Liver (tissue), 10 donors: ENCODE measurements at places on chromosomes 12 and 14. TPM values are rescaled to one million over a fixed set of nuclear protein-coding genes. Genes with fewer than 3 reads are reported as not detected.

GRCh38 chr12:121279507-121279915 is 17.0 kb downstream of the CAMKK2 start:
- no peak for DNase-seq

DNA sequence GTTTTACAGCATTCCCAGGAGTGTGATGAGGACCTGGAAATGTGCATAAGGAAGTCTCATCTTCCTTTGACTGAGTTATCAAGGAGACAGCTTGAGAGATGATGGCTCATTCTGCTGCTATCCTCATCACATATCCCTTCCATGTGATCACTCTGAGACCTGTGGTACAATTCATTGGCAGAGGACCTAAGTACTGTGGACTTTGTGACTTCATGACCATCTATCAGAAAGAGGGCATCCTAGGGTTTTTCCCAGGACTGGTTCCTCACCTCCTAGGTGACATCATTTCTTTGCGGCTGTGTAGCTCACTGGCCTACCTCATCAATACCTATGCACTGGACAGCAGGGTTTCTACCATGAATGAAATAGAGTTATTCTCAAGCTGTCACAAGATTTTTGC is 172.1 kb upstream of the PLEKHG7 start:
- DNase-seq: no peak

GRCh38 chr12:131738196-131738595 is 27.3 kb downstream of the SFSWAP start:
- no peak for DNase-seq

DNA sequence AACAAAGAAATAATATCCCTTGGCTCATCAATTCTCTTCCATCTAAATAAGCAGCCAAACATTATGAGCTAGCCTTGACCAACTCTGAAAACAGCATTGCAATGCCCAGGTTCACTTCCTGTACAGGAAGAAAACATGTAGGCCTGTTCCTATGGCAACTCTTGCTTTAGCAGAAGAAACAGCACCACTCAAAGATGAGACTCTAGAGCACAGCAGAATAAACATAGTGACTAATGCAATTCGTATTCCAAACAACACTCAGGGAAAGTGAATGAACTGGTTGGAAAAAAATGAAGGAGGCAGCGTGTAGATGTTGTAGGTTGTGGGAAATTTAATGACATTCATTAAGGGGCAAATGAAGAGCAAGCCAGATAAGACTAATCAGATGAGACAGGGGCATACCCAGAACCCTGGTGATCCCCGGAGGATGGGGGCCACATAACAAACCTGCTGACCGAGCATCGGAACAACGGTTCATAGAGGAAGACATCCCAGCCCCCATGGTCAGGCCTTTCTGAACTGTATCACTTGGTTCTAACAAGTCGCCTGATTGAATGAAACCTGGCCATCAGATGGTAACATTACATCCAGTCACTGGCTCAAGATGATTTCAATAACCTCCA is 9.0 kb downstream of the ARHGDIB start:
- DNase-seq: no peak

DNA sequence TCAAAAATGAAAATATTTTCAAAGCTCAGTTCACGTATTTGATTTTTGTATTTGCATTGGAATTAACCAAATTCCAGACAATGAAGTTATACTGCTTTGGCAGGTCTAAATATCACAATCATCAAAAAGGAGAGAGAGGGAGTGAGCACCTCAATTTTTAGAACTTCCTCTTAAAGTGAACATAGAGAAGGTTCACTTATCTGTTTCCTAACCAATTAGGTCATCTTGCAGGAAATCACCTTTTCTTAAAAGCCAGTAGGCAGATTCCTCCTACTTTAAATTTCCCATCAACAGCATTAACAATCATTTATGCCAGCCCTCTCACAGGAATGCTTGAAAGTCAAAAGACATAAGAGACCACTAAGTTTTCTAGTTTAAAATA is 388.7 kb downstream of the ZFP36L1 start:
- no peak for DNase-seq

Gene PPFIA2
- 0.50 TPM for total RNA-seq

Gene KRT2
- total RNA-seq: not detected

Gene LTA4H
- total RNA-seq: 34.5 TPM

GRCh38 chr14:103593577-103593976 is 30.8 kb downstream of the COA8 start:
- no peak for DNase-seq

GRCh38 chr12:130224613-130225012 is 62.3 kb downstream of the FZD10 start:
- no peak for DNase-seq
